ENCODE measurements at places on chromosomes 7 and 10.
A peak's percentile ranks its signal among the peaks of the same experiment; 100 is the strongest.

- DNase-seq, result no peak
Measured at GRCh38 chr10:34319197-34319846, 495.8 kb downstream of the PARD3 start.

DNA sequence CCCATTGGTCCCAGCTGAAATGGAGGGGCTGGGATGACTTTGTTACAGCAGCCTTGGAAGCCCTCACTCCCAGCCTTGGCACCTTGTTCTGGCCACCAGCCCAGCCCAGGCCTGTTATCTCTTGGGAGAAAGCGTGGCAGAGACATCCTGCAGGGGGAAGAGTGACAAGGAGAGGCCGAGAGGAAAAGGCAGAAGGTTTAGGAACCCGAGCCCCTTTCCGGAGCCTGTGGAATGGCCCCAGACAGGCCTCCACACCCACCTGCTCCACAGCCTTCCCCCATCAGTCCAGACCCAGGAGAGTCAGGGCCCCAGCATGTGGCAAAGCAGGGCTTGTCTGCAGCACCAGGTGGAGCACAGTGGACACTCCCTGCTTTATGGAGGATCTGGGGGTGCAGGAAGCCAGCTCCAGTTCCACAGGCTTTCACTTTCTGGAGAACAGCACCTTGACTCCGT, 24.1 kb upstream of the TRIM8 start:
- no peak for DNase-seq

DNA sequence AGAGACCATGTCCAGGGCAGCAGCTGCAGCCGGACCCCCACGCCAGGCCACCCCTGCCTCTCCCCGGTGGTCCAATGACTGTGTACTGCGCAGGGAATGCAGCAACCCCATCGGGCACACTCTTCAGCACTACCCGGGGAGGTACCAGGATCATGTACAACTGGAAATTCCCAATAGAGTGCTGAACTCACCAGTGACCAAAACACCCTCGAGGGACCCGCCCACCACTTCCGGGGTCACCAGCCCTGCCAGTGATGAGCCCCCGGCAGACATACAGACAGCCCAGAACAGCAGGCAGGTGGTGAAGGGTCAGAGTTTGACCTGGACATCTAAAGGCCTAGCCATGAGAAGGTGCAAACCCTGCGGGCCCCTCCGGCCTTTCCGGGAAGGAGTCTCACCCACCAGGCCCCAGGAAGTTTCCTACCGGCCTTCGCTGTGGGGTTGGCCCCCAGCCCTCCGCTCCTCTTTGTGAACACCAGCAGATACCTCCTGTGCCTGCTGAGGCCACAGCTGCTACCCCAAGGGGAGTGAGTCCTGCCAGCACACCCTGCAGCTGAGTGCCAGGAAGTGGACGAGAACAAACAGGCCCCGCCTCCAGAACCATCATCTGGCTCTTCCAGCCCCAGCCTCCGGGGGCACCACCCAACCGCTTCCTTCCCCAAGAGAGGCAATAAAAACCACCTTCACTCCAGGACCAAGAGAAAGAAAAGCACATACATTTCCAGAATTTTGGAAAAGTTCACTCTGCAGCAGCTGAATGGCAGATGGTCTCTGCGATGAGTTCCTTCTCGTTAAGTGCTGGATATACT, 5.0 kb upstream of the ANKRD61 start:
- DNase-seq, result peak; percentile 9

GRCh38 chr10:4557469-4557868, 268.5 kb upstream of the AKR1E2 start:
- DNase-seq, result no peak

- no peak for DNase-seq
Measured at GRCh38 chr10:93072713-93073538, 767 bp upstream of the CYP26A1 start.

- no peak for DNase-seq
Measured at GRCh38 chr10:124205432-124205831, 112.0 kb upstream of the CHST15 start.

GRCh38 chr10:112769611-112770370, 180.3 kb upstream of the TCF7L2 start:
- DNase-seq, result no peak

- DNase-seq, result no peak
Measured at GRCh38 chr10:71217266-71218045, 5.1 kb downstream of the UNC5B start.

GRCh38 chr10:43390759-43391158, 18.2 kb downstream of the HNRNPF start:
- DNase-seq, result no peak

GRCh38 chr10:29140991-29141390, 147.9 kb upstream of the LYZL1 start:
- no peak for DNase-seq

GRCh38 chr10:62244785-62245467, 23.7 kb downstream of the RTKN2 start:
- peak; percentile 7 for DNase-seq

GRCh38 chr10:95756041-95756761, at the start of gene ENTPD1:
ENTPD1 (plus strand) TSS chr10:95756163; CDS start chr10:95756240, 77 bp downstream.
- no peak for DNase-seq

- no peak for DNase-seq
Measured at GRCh38 chr10:92003258-92003657, 79.7 kb downstream of the BTAF1 start.

All from activated CD4-positive, CD25-positive, alpha-beta regulatory T cell (primary cell).